Esophagus squamous epithelium (tissue), 5 donors: ENCODE measurements at places on chromosomes 2 and 18.

GRCh38 chr2:17518212-17519154 is at the start of gene RAD51AP2:
RAD51AP2 (minus strand) TSS chr2:17518440; CDS start chr2:17518415, 25 bp downstream.
- no peak for DNase-seq

GRCh38 chr2:68834737-68835376 is 36.3 kb downstream of the BMP10 start:
- no peak for DNase-seq

- DNase-seq = no peak
Measured at GRCh38 chr2:45678791-45679348, 27.4 kb downstream of the PRKCE start.

DNA sequence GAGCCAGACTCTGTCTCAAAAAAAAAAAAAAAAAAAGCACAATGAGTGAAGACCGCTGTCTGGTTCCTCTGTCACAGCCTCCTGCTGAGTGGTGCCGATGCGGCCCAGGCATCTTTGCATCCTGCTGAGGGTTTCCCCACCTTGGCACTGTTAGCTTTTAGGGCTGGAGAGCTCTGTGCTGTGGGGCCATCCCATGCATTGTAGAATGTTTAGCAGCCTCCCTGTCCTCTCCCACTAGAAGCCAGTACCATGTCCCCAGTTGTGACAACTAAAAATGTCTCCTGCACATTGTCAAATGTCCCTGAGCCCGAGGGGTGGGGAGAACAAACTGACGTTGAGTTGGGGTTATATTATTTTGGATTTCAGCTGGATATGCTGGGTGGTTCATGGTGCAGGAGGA is 7.9 kb upstream of the COLEC11 start:
- no peak for DNase-seq

- no peak for DNase-seq
Measured at GRCh38 chr2:130743278-130743677, 12.1 kb upstream of the AMER3 start.

DNA sequence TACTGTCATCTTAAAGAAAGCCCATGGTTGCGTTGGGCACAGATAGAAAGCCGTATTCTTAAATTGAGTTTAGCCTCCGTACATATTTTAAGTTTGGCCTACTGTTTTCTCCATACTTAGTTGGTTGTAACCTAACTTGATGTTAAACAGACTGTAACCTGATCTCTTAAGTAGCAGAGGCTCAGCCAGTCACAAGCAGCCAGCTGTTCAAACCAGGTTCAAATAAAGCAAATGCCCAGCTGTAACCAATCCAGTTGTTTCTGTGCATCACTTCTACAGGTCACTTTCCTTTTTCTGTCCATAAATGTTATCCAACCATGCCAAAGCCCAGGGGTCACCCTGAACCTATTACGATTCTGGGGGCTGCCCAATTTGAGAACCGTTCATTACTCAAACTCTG is 10.0 kb upstream of the THADA start:
- no peak for DNase-seq

GRCh38 chr18:77522051-77522675 is 272.5 kb downstream of the GALR1 start:
- DNase-seq = no peak

GRCh38 chr2:85019121-85019520 is 48.2 kb downstream of the KCMF1 start:
- no peak for DNase-seq

DNA sequence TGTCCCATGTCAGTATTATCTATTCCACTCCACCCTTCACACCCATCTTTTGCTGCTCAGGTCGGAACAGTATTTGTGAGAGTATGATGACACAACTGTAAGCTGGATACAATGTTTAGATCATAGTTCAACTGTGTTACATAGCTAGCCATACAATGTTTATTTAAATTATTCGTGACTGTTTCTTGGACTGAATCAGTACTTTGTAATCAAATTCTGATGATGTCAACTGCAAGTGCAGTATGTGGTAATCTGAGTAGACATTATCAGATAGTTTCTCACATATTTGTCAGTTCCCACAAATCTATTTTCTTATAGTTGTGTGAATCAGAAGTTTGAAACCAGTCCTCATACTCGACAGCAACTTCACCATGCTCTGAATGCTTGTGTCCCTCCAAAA is 177.6 kb downstream of the ZNF407 start:
- DNase-seq = no peak

DNA sequence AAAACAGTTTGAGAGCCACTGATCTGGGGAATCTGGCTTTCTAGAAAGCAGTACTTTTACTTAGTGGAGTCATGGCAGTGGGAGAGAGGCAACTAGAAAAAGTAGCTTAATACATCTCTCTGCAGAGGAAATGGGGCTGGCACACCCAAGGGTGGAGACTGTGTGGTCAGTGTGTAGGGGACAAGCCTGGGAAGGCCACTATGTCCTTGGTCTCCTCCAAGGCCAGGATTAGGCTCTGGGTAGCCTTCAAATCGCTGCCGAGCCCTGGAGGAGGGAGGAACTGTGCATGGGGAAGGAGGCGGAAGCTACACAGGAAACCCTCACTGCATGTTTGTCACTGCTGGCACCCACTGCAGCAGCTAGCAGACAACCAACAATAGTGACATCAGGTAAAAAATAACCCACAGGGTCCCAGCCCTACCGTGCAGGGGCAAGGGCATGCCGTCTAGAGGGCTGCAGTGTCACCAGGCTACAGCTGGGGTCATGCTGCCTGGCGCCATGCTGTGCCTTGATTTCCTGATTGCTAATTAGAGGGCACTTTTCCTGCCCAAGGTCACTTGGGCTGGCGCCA is 34.8 kb downstream of the LBH start:
- no peak for DNase-seq

DNA sequence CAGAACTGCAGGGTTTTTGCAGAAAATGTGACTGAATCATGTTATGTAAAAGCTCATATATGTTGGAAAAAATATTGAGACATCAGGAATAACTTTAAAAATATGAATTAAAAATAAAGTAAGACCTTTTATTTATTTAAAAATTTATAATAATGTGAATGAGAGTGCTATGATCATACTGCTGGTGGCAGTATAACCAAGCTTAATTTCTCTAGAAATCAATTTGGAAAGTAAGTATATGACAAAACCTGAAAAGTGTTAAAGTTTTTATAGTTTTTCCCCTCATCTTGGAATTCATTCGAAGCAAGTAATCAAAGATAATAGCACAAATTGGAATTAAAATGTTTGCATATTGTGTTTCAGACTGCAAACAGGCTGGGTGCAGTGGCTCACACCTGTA is 7.5 kb downstream of the SLC39A10 start:
- DNase-seq = no peak

DNA sequence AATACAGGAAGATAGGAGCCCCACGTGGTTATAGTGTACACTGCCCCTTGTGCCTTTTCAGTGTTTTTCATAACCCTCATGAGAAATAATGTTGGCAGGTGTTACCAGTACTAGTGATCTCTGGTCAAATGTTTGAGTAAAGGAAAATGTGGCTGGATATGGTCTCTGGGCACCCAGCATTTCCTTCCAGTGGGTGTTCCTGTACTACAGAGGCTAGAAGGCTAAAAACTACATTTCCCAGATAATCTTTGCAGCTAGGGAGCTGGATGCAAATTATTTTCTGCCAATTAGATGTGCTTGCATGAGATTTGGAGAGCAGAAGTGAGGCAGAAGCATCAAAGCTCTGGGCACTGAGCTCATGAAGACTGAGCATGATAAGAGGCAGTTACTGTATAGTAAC is 45.1 kb downstream of the KIAA2012 start:
- DNase-seq = no peak

DNA sequence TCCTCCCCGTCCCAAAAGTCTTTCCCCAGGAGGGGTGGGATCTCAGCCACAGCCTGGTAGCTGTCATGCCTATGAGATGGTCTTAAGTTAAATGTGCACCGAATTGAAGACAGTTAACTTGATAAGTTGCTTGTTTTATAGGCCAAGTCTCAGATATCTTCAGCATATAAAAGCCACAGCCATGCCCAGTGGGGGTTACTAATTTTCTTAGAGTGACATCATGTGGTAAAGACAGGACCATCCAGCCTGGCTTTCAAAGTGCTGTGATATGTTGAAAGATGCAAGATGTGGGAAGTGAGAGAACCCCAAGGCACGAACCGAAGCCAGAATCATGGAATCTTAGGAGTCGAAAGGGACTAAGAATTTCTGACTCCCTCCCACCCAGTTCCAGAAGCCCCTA is 42.1 kb upstream of the FAM124B start:
- no peak for DNase-seq

GRCh38 chr18:59509481-59510442 is 150.7 kb upstream of the LMAN1 start:
- no peak for DNase-seq

DNA sequence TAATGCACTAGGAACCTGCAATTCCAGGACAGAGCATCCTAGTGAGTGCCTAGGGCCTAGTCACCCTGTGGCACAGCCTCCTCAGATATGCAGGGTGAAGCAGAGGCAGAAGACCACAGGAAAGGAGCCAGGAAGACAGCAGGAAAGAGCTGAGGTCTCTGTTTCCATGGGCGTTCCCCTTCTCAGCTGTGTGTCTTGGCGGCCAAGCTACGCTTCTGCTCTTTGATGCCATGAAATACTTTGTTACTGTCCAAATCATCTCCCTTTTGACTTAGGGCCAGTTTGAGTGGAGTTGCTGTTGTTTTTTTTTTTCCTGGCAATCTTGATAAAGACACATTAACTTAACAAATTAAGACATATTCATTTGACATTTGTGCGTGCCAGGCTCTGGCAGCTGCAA is 67.3 kb downstream of the APOB start:
- no peak for DNase-seq

GRCh38 chr2:191618046-191618780 is 59.7 kb upstream of the NABP1 start:
- no peak for DNase-seq

- DNase-seq = no peak
Measured at GRCh38 chr2:225402210-225402776, 2.8 kb downstream of the NYAP2 start.

DNA sequence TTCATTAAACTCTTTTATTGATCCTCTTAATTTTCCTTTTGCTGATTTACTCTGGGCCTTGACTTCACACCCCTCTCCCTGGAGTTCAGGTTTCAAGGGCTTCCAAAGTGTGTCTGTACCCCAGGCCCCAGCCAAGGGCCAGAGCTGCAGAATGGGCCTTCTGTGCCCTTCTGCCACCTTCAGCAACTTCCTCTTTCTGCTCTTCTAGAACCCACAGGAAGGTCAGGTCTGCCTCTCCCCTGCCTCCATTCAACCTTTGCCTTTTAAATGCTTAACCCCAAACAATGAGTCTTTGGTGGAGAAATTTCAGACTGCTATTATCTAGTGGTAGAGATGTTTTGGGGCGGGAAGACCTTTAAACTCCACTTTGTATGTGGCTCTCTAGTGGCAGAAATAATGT is 63.1 kb downstream of the TSN start:
- DNase-seq = no peak

GRCh38 chr18:3525870-3526420 is 76.0 kb downstream of the TGIF1 start:
- no peak for DNase-seq

DNA sequence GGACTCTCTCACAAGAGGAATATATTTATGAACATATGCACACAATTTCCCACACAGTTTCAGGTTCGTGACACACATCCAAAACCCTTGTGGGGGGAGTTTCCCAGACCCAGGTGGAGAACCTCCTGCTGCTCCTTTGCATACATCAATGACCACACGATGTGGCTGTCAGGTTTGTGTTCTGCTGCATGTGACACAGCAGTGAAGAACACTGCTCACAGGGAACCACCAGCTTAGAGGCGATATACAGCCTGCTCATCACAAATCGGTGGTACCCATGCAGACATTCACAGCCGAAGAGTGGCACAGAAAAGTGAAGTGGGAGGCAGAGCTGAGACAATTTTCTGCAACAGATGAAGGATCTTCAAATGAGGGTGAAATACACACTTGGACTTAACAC is 175.6 kb upstream of the ZFP36L2 start:
- DNase-seq = no peak

- DNase-seq = no peak
Measured at GRCh38 chr2:150617351-150617978, 130.0 kb upstream of the RND3 start.

DNA sequence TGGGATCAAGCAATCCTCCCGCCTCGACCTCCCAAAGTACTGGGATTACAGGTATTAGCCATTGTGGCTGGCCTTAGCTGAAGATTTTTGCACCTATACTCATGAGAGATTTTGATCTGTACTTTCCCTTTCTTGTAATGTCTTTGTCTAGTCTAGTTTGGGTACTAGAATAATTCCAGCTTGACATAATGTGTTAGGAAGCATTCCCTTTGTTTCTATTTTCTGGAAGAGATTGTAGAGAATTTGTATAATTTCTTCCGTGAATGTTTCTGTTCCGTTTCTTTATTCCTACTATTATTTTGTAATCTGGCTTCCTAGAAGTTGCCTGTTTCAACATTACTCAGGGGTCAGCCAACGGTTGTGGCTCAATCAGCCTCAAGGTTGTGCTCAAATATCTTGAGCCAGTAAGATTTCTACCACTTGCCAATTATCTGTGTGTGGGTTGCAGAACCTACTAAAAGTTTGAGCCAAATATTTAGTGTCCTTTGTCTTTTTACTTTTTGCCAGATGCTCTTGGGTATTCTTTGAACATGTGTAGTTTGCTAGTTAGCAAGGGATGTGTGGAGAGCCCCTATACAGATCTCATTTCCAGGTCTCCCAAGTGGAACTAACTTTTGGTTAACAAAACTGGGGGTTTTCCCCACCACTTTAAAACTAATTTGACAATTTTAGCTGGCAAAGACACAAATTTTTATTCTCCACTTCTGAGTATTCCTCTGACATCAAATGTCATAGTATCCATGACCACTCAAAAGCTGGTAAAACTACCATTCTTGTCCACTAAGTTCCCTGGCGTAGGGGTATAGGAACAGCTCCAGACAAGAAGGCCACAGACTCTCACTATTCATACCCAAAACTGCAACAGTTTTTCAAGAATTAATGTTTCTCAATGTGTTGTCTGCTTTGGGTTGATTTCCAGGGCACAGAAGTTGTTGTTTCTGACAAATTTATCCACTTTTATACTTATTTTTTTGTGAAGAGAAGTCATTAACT is 42.8 kb upstream of the BAZ2B start:
- no peak for DNase-seq

GRCh38 chr2:34070196-34070595 is 471.1 kb upstream of the FAM98A start:
- no peak for DNase-seq

DNA sequence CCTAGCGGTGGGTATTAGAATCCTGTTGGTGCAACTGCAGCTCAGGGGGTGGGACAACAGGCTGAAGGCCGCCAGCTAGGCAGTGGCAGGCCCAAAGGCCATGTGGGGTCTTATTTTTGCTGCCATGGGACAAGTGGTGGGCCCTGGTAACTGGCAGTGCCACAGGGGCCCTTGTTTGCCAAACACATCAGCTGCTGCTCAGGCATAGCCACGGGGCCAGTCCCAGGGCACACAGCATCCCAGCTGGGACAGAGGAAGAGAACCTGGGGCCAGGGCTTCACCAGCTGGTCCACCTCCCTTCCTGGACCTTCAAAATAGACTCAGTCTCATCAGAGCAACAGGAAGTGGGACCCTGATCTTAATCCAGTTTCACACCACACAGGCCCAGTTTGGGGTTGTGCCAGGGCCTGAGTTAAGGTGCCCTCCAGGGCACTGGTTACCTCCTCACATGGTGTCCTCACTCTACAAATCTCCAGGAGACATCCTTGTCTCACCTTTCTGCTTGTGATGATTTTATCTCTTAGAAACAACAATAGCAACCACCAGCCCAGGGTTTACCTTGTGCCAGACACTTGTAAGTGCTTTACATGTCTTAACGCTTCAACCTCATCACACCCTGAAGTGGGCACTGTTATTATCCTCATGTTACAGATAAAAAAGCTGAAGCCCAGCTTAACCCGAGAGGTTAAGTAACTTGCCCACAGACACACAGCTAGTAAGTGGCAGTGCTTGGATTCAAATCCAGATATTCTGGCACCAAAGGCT is 98.5 kb downstream of the GYPC start:
- DNase-seq = no peak
